AG10803 (cell line): ENCODE measurements at places on chromosomes 6 and 20.

- DNase-seq: no peak
These were observed 405.5 kb upstream of the SULF2 start for GRCh38 chr20:48190757-48191156.

GRCh38 chr20:43681468-43681942, 14.6 kb downstream of the MYBL2 start:
- DNase-seq: peak; percentile 26

DNA sequence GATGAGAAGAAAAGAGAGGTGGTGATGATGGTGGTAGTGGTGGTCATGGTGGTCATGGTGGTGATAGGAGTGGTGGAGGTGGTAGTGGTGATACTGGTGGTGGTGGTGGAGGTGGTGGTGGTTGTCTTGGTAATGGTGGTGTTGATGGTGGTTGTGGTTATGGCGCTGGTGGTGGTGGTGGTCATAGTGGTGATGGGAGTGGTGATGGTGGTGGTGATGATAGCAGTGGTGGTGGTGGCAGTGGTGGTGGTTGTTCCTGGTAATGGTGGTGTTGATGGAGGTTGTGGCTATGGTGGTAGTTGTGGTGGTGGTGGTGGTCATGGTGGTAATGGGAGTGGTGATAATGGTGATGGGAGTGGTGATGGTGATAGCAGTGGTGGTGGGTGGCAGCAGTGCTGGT, 36.8 kb downstream of the HAO1 start:
- DNase-seq: no peak

GRCh38 chr20:57695940-57696339, 13.9 kb downstream of the PMEPA1 start:
- no peak for DNase-seq

DNA sequence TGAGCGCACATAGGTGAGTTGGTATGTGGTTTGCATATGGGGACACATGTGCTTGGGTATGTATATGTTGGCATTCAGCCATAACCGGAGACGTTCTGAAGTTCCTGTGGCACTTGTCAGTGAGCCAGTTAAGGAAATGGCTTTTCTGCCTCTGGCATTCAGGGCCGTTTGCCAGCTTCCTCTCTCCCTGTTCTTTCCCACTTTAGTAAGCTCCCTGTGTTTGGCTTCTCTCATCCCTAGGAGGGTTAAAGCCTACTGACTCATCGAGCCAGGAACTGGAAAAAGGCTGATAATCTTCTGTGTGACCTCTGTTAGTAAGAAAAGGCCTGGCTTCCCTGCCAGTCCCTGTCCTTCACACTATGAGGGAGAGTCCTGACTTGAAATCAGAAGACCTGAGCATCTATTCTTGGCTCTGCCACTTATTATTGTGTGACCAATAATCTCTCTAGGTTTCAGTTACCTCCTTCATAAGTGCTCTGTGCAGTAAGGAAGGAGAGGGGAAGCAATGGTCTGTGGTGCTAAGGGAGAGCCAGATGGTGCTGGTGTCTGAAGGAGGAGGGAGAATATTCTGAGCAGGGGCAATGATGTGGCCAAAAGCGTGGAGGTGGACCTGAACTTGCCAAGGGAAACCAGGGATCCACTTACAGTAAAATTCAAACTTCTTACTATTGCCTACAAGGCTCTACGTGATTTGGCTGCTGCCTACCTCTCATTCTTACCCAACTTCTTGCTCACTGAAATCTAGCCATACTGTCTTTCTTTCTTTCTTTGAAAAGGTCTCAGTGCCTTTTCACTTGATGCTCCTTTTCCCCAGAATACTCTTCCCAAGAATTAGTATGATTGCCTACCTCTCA, 31.4 kb downstream of the ACSS2 start:
- DNase-seq: peak; percentile 86

- DNase-seq: no peak
These were observed 129.8 kb downstream of the VEGFA start for GRCh38 chr6:43899830-43900229.

- DNase-seq: no peak
These were observed 55.5 kb downstream of the MRAP2 start for GRCh38 chr6:84089081-84089480.

GRCh38 chr20:16926626-16927430, 178.7 kb downstream of the OTOR start:
- no peak for DNase-seq

- peak; percentile 13 for DNase-seq
These were observed 231.2 kb upstream of the ARID1B start for GRCh38 chr6:156545931-156546330.

DNA sequence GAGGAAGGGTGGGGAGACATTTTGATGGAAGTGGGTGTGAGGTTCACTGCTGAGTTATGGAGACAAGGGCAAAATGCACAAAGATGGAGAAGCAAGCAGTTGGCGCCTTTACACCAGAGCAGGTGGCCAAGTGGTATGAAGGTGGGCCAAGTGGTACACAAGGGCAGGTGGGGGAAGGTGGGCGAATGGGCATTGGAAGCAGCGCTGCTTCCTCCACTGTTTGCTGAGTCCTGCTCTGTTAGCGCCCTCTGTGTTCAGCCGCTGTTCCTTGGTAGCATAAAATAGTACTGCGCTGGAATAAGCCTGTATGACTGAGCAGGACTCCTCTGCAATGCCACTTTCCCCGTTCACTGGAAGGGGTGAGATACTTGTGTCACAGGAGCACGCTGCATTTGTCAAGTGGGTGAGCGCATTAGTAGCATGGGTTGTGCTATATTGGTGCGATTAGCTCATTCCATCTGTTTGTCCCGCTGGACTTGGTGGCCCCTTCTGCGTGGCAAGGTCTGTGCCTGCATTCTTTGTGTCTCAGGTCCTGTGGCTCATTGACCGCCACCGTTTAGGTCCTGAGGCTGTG, 116.4 kb downstream of the TOX2 start:
- no peak for DNase-seq

- DNase-seq: no peak
These were observed 191.5 kb upstream of the RALGAPA2 start for GRCh38 chr20:20903773-20904500.
